HAP-1 (cell line): ENCODE measurements at places on chromosomes 16 and 17.

- DNase-seq, result no peak
These were observed 16.4 kb downstream of the SLC5A10 start for GRCh38 chr17:18968345-18968744.

- no peak for DNase-seq
These were observed 22.2 kb upstream of the NFATC3 start for GRCh38 chr16:68062910-68063393.

GRCh38 chr16:17354141-17354601 is 116.6 kb downstream of the XYLT1 start:
- no peak for DNase-seq

DNA sequence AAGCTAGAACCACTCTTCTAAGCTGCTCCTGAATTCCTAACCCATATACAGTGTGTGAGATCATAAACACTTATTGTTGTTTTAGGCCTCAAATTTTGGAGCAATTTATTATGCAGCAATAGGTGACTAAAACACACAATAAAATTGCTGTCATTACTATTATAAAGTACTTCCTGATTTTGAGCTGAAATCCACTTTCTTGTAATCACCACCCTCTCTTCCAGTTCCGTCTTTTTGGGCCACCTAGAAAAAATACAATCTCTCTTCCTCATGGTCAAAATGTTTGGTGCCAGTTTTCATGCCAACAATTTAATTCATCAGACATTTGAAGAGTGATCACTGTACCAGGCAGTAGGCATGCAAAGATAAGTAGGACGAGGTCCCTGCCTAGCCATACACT is 43.3 kb upstream of the NF1 start:
- no peak for DNase-seq

DNA sequence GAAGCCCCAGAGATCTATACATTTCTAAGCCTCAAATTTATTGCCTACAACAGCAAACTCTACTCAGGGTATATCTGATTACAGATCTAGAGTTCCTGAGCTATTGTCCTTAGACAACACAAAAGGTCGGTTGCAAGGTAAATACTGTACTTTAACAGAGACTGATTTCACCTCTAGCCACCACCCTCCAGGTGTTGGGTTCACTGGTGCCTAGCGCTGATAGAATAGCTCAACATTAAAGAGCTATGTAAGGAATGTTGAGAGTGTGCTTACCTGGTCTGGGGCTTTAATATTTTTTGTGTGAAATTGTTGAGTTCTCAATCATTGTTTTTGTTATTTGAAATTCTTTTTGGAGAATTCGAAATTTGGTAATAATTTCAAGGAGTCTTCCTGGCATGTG is 277.0 kb upstream of the PSMD7 start:
- DNase-seq, result peak; percentile 83

DNA sequence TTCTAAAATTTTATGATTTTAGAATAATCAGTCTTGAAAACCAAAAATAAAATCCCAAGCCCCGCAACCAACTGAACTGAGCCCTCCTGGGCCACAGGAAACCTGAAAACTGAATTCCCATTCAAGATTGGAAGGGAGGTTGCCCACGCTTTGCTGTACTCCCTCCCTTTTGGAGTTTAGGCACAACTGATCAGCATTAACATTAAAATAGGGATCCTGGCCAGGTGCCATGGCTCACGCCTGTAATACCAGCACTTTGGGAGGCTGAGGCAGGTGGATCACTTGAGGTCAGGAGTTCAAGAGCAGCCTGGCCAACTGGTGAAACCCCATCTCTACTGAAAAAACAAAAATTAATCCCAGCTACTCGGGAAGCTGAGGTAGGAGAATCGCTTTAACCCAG is 52.7 kb upstream of the NETO2 start:
- DNase-seq, result no peak

DNA sequence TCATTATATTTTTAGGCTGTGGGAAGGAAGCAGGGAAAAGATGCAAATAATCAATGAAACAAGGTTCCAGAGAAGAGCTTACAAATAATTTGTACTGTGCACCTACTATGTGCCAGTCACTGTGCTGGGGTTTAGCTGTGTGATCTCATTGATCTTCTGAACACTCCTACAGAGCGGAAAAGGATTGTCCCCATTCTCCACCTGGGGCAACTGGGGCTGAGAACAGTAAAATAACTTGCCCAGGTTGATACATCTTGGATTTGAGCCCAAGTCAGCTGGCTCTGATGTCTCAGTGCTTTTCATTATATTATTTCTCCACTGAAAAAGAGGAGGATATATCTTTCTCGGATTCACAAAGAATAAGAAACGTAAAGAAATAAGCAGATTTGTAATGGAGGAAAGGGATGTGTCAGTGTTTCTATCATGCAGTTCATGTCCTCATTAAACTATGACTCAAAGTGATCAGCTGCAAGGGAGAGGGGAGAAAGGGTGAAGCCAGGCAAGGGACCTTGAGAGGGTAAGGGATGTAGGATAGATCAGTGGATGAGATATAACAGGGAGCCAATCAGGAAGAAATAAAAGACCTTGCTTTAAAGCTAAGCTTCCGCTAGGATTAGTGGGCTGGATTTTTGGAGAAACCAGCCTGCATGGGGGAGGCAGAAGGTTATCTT is 143.6 kb upstream of the NOL11 start:
- no peak for DNase-seq

- no peak for DNase-seq
These were observed 31.4 kb downstream of the HS3ST3B1 start for GRCh38 chr17:14332331-14332730.

DNA sequence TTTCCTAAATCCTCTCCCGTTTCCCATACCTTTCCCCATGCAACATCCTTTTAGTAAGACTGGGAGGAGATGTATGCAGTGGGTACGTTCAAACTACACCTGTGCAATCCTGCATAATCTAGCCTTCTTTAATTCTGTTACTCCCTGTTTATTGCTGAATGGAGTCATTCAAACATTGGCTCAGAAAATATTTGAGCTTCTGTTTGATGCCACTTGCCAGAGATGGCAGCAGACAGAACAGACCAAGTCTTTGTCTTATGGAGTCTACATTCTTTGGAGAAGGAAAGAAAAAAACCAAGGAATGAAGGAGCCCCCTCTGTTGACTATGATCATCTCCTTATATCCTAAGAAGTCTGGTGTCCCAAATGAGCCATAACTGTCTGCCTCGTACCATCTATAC is 288.8 kb downstream of the HAPSTR1 start:
- no peak for DNase-seq

- DNase-seq, result no peak
These were observed 42.4 kb downstream of the RAI1 start for GRCh38 chr17:17723354-17724261.

- DNase-seq, result no peak
These were observed 16.7 kb downstream of the CDK5R1 start for GRCh38 chr17:32503251-32504165.

DNA sequence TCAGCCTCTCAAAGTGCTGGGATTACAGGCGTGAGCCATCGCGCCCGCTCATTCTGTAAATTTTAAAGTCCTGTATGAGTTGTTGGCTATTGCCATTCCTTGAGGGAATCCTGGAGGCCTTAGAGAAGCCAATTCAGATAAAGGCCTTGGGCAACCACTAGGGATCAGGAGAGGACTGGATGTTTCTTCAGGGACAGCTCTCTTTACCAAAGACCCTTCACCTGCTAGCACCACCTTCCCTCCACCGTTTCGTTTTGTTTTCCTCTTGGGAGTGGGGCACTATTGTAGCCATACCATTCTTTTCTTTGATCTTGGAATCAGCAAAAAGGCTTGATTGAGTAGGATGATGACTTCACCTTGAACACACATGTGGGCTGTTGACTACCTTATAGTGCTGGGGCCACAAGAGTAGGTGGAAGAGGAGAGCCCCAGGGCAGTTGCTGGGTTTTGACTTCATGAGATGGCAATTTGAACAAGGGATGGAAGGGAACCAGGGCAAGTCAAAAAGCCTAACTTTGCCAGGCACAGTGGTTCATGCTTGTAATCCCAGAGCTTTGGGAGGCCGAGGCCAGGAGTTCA is 7.0 kb upstream of the ANKRD40CL start:
- DNase-seq, result no peak

- DNase-seq, result no peak
These were observed 220.0 kb downstream of the NTN1 start for GRCh38 chr17:9241371-9241712.

DNA sequence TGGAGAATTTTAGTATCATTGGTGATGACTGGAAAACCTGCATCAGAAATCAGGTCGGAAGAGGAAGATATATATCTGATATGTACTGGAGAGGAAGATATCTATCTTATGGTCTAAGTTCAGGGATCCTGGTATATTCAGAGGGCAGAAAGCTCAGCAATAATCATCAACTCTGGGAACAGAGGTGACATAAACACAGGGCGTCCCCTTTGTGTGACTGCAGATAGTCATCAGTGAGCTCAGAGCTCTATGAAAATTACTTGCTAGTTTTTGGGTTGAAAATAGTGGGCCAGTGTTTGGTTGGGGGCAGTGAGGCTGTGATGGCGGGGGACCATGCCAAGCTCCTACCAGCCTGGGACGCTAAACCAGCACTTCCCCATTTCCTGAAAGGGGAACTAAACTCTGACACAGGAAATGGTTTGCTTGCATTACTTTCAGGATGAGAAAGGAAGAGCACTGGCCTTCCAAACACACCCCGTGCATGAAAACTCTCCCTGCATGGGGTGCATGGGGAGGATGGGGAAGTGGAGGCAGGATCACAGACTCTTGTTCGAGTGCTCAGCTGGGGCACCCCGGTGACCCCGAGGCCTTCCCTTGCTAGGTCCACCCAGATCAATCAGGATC is 15.8 kb downstream of the NOD2 start:
- no peak for DNase-seq

GRCh38 chr17:58308985-58309917 is 19.3 kb downstream of the TSPOAP1 start:
- DNase-seq, result no peak
